Stimulated activated CD8-positive, alpha-beta memory T cell treated with anti-CD3 and anti-CD28 coated beads, Interleukin-4, amount 100 ng/mL, for 1 hour (primary cell): ENCODE measurements at places on chromosomes 2 and 18.

- DNase-seq, result no peak
Measured at GRCh38 chr2:133737242-133737993, 169.2 kb upstream of the NCKAP5 start.

- no peak for DNase-seq
Measured at GRCh38 chr18:73101977-73102376, 234.2 kb upstream of the NETO1 start.

DNA sequence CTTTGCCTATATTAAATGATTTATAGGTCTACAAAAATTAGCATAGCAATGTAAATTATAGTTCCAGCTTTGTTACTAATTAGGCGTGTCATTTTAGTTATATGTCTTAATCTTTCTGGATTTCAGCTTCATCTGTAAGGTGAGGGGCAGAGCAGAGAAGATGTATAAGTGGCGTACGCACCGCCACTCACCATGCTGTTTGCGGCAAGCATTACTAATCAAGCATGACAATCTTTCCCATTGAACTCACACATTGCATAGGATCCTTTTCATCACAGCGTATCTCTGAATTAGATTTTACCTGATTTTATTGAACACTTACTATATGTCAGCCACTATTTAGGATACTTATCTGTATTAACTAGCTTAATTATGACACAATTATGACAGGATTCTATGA is 183.6 kb upstream of the DLGAP1 start:
- no peak for DNase-seq

DNA sequence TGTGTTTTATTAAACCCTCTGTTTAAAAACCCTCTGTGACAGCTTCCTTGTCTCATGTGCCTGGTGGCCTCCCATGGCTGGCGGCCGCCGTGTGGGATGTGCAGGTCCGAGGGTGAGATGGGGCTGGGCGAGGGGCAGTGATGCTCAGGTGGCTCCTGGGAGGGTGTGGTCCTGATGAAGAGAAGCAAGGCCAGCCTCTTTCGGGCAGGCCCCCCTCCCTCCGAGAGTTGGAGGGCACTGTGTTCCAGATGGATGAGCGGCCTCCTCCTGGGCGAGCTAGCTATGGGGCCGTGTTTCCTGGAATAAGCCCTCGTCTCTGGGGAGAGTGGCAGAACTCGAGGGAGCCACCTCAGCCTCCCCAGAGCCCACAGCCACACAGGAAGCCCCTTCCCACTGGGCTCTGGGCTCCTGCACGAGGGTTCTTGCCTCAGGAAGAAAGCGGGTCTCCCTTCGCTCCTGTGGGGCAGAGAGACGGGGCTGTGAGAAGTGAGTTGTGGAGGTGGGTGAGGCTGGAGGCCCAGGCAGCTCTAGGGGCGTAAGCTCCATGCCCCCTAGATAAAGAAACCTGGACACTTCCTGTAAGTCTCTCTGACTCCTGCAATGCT is 72.1 kb downstream of the ASB1 start:
- DNase-seq, result no peak

- no peak for DNase-seq
Measured at GRCh38 chr2:207126724-207127308, 38.9 kb downstream of the KLF7 start.

DNA sequence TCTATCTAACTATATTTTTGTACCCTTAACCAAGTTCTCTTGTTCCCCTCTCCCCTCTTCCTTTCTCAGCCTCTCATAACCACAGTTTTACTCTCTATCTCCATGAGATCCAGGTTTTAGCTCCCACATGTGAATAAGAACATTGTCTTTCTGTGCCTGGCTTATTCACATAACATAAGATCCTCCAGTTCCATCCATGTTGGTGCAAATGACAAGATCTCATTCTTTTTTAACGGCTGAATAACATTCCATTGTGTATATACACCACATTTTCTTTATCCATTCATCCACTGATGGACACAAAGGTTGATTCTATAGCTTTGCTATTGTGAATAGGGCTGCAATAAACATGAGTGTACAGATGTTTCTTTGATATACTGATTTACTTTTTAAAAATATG is 83.9 kb upstream of the TMEM178A start:
- DNase-seq, result no peak

DNA sequence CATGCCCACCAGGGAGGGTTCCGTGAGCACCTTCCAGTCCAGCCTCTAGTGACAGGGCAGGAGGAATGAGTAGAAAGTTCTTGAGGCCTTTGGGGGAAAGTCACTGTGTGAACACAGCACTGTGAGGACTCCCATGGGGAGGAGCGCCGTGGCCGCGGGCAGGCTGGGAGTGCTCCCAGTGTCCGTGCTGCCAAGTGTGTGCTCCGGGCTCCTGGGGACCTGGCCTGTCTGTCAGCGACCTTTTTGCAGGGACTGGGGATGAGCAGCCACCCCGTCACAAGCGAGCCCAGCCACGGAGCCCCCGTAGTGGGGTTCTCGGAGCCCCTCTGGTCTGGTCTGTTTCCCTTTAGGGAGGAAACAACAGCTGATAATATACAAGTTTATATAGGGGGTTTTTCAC is 36.8 kb downstream of the PDIA6 start:
- DNase-seq, result no peak

- DNase-seq, result no peak
Measured at GRCh38 chr18:37564711-37565100, 892 bp downstream of the CELF4 start.

GRCh38 chr2:77294474-77294873 is 227.7 kb downstream of the LRRTM4 start:
- no peak for DNase-seq

DNA sequence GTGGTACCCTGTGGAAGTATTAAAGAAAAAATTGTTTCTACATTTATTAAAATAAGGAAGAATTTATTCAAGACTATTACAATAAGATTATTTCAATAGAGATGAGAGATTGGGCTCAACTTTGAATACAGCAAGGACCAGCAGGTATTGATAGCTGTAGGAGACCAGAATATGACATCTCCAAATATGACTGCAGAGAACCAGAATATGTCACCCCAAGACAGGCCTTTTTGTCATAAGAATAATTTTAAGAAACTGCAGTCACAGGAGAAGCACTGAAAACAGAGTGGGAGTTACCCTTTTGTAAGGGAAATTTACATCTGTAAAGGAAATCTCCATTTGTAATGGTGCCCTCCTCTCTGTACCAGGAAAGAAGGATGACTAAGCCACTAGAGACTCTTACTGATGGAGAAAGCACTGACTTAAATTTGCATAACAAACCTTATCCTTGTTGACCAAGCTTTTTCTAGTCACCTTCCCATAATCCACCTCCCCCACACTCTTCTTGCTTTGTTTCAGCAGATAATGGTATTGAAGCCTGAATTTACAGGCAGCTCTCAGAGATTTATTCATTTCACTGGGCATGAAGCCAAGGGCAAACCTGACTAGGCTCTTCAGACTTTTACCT is 145.1 kb upstream of the RMP24 start:
- DNase-seq, result no peak

- no peak for DNase-seq
Measured at GRCh38 chr2:226773291-226773690, 26.3 kb downstream of the IRS1 start.

DNA sequence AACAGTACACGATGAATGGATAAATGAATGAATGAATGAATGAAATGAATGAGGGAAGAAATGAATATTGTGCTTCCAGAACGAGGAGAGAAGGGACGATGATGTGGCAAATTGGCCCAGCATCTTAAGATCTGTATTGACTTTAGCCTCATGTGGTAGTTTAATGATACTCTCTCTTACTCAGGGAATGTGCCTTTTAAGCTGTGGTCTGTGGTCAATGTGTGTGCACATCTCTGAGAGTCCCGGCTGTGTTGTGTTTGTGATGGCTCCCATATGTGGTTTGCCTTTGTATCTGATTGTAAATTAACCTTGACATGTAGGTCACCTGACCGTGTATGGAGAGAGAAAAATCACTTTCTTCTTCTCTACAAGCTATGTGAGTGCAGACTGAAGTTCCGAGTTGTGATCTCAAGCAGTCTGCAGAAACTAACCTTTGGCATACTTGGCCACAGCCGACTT is 91.2 kb downstream of the NEDD4L start:
- no peak for DNase-seq

GRCh38 chr2:51208521-51208920 is 176.6 kb upstream of the NRXN1 start:
- DNase-seq, result no peak

DNA sequence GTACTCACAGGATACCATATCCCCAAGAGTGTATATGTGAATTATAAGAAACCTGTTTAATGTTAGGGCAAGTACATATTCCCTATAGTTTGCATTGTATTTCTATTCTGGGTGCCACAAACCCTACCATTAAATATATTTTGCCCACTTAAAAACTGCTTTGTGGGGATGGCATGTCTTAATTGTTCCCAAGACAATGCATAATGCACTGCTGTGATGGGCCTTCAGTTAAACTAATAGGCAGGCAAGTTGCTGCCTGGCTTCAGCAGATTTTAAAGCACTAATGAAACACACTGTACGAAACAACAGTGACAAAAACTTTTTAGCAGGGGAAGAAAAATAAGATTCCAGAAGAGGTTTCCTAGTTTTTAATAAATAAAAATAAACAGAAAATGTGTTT is 104.8 kb upstream of the VRK2 start:
- DNase-seq, result no peak
